ENCODE measurements at places on chromosomes 5 and 9.

GRCh38 chr9:121494192-121494591 lies 5.5 kb downstream of the GGTA1 start:
- no peak for DNase-seq

DNA sequence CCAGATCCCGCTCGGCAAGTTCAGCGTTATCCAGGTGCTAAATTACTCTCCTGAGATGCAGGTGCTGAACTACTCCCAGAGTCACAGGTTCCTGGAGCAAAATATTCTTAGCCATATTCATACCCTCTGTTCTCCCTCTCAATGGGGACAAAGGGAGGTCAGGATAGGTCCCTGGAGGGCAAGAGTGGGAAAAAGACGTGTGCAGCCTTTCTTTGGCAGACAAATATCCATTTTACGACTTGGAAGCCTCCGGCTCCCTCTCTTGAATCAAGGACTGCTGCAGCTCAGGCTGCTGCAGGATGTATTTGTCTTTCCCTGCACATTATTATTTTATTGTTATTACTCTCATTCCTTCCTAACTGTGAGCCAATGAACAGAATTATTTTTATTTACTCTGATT lies 590.2 kb downstream of the NR2F1-AS1 start:
- DNase-seq: no peak

DNA sequence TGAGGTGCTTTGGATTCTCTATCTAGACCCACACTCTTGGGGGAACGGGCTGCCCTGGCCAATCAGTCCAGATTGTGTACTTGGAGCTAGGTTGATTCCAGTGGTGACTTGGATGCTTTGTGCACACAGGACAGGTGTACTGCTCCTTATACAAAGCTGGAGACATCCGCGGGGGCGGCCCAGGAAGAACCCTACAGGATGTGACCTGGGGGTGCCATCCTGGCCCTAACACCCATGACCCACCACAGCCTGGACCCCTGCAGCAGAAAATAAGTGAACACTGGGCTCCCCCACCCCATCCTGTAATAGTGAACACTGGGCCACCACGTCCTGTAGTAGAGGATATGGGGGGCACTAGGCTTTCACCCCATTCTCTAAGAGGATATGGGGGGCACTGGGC lies 12.1 kb upstream of the PLEKHG4B start:
- DNase-seq: no peak

- DNase-seq: no peak
Measured at GRCh38 chr9:133037775-133038515, 7.1 kb downstream of the GTF3C5 start.

DNA sequence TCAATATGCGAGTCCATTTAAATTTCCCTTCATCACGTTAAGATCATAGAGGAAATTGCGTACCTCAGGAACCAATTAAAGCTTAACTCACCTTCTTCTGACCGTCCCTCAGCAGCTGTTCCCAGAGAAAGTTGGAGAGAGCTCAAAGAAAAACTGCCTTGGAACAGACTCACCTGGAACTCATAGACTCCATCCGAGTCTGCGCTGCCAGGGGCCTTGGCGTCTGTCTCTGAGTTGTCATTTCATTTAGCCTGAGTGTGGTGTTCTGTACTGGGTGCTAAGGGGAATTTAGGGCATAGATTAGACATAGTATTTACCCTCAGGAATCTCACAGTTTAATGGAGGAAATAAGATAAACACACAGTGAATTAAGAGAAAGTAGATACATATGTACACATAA lies 892.7 kb downstream of the TLE1 start:
- DNase-seq: no peak

DNA sequence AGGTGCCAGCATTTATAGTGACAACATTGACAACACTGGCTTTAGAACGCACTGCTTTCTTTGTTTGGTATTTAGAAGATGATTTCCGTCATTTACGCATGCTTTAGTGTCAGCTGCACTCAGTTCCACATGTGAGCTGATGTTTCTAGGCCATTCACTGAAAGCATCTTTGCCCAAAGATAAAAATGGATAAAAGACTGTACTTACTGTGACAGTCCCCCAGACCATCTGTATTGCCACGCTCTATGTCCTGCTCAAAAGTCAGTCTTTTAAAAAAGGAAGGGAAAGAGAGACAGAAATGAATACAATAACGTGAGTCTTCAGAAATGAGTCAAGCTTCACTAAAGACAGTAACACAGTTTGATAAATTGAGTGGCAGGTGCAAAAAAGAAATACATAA lies 99.3 kb downstream of the SEMA6A start:
- DNase-seq: no peak

DNA sequence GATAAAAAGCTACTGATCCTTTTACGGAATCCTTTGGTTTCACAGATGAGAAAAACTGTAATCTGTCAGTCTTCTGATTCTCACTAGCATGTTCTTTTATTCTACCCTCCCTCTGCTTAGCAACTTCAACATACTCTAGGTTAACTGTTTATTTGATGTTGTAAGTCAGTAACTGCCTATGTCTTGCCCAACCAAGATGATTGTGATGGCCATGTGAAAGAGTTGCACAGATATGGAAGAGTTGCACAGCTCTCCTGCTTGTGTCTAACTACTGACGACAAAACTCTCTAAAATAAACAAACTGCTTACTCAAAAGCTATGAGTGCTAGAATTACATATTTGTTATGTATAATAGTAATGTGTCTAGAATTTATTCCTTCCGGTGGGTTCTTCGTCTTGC lies 227.3 kb upstream of the DAB2 start:
- DNase-seq: no peak

GRCh38 chr5:39948867-39949468 lies 524.2 kb upstream of the DAB2 start:
- peak; percentile 42 for DNase-seq

DNA sequence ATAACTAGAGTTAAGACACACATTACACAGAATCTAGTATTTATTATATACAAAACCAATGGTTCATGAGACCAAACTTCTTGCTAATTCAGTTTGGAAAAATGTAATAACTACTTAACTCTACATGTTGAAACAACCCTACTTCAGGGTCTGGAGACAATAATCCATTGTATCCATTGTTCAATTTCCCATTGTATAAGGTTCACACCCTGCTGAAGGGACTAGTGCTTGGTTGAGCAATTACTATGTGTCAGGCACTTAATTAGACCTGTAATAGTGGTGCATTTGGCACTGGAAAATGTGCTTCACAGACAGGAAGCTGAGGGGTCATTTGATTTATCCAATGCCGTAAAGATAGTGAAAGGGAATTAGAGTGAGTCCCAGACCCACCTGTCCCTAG lies 114.3 kb upstream of the PAPPA start:
- DNase-seq: no peak

DNA sequence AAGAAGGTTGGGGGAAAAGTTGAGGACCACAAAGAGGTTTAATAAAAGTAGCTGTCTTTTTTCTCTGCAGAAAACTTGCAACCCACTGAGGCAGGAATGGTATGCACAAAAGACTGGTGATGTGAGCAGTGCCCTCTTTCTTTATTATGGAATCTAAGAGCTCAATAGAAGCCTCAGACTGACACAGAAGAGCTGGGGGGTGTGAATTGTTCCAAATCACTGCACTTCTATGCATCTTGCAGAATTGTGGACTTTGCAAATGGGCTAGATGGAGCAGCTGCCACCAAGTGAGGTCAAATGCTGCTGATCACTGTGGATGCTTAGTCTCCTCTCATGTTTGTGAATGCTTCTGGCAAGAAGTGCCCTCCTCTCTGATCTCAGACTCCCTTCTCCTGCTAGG lies 227.1 kb downstream of the ZSWIM6 start:
- DNase-seq: no peak

DNA sequence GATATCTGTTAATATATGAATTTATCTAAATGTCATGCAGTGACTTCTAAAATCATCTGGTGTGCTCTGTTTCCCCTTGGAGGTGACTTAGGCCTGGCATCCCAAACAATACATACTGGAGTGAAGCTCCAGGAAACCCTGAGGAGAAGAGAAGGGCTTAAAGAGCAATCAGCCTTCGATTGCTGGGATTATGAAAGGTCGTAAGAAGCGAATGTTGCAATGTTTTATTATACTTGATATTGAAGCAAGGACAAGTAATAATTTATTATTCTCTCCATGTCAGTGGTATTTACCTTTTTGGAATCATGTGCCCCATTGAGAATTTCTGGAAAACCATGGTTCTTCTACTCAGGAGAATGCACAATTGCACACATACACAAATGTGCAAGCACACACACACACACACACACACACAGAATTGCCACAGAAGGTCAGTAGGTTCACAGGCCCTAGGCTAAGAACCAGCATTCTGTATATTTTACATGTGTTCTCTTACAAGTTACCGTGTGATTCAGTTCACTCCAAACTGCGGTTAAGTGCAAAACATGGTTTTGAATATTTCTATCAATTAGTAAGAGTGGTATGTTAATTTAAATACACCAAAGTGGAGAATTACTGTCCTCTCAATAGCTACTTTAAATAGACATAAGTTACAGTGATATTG lies 79.1 kb upstream of the CDKN2B start:
- DNase-seq: no peak

- peak; percentile 12 for DNase-seq
Measured at GRCh38 chr9:133788819-133789717, 50.9 kb upstream of the SARDH start.

- DNase-seq: no peak
Measured at GRCh38 chr9:92780206-92780605, 15.6 kb upstream of the BICD2 start.

Data from right lung (tissue), 10 donors.